ENCODE measurements at places on chromosomes 3 and 15.

DNA sequence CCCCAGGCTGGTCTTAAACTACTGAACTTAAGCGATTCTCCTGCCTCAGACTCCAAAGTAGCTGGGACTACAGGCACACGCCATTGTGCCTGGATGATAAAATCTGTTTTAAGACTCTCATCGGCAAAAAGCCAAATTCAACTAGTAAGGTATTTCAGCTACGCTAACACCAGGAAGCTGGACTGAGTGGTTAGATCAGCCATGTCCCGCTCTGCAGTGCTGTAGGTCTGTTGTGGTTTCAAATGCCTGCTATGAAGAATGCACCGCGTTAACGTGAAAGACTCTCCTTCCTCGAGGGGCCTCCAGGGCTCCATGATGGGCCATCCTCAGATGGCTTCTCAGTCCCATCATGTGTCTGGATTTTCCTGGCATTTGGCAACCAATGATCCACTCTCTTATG lies 70.2 kb downstream of the PCOLCE2 start:
- no peak for DNase-seq

DNA sequence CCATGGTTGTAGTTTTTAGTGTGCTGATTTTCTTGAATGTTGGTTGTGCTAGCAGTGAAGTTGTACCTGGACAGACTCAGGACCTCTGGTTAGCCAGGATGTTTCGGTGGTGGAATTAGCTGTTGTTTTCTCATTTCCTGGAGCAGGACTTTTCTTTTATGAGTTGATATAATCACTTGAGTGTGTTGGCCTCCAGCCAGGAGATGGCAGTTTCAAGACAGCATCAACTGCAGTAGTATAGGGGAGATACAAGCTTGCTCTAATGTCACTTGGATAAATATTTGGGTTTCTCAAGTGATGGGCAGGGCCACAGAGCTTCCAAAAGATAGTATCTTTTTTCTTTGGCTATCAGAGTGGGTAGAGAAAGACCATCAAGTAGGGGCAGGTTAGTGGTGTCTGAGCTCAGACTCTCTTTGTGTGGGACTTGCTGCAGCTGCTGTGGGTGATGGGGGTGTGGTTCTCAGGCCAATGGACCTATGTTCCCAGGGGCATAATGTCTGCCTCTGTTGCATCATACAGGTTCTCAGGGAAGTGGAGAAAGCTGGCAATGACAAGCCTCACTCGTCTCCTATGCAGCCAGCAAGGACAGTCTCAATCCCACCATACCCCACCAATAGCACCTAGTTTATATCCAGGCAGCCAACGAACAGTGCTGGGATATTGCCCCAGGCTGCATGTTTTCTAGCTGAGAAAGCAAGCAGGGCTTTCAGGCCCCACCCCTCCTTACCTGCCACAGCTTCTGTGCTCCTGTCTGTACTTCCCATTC lies 14.6 kb upstream of the OR5K2 start:
- DNase-seq: no peak

- DNase-seq: no peak
Measured at GRCh38 chr3:27391796-27392195, 22.6 kb upstream of the NEK10 start.

GRCh38 chr15:76160426-76161152 lies 100.8 kb downstream of the TMEM266 start:
- no peak for DNase-seq
